Stimulated activated CD4-positive, alpha-beta T cell treated with anti-CD3 and anti-CD28 coated beads, Interleukin-15, amount 100 ng/mL, for 1 hour (primary cell): ENCODE measurements at places on chromosomes 5 and 9.

DNA sequence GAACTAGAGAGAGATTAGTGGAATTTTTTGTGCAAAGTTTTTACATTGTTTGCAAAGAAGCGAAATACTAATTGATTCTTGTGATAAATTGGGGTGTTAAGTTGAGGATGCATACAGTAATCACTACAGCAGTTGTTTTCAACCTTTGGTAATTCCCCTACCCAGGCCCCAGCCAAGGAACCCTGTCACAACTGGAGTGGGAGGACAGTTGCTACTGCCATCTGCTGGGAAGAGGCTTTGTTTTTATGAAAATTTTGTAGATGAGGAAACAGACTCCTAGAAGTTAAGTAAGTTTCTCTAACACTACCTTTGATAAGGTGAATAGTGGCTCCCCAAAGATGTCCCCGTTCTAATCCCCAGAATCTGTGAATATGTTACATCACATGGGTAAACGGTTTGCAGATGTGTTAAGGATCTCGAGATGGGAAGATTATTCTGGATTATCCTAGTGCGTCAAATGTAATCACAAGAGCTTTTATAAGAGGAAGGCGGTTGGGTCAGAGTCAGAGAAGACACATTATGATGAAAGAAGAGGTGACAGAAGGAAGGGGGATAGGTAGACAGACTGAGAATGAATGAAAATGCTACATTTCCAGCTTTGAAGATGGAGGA, 34.0 kb upstream of the PPP1R2B start:
- DNase-seq, result no peak

- no peak for DNase-seq
These were observed 156.8 kb downstream of the MACROH2A1 start for GRCh38 chr5:135242021-135242865.

DNA sequence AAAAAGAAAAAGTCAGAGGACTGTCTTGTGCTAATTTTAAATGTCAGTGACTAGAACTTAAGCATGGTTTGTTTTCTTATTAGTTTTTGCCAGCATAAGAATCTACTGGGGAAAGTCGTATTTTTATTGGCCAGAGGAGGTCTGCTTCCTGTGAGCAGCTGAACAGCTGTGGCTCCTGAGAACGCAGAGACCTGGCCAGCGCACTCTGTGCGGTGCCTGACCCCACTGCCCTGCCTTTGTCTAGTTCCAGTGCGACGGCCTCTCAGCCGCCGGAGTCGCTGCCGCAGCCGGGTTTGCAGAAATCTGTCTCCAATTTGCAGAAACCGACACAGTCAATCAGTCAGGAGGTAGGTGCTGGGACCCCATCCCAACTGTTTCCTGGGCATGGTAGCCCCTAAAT, 42.5 kb downstream of the PRRC2B start:
- no peak for DNase-seq

- DNase-seq, result no peak
These were observed 534.7 kb downstream of the CAAP1 start for GRCh38 chr9:26357803-26358344.

- no peak for DNase-seq
These were observed 51.7 kb downstream of the TMOD1 start for GRCh38 chr9:97553141-97553540.

DNA sequence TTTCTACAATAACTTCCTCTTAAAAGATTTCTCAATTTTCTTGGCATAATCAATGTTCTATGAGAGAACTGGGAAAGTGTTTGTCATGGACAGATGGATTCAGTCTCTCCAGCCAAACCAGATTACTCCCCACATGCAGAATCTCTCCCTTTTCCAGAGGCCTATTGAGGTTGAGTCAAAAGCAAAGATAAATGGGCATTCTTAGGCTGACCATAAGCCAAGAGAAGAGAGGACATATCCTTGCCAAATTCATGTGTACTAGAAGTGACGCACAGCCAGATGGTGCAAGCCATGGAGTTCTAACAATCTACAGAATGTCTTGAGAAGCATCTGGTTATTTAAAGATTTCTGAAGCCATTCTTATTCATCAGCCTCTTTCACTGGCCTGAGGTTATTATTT, 2115.0 kb downstream of the MAT2B start:
- DNase-seq, result no peak

GRCh38 chr5:109345699-109346098, 64.1 kb downstream of the PJA2 start:
- no peak for DNase-seq

DNA sequence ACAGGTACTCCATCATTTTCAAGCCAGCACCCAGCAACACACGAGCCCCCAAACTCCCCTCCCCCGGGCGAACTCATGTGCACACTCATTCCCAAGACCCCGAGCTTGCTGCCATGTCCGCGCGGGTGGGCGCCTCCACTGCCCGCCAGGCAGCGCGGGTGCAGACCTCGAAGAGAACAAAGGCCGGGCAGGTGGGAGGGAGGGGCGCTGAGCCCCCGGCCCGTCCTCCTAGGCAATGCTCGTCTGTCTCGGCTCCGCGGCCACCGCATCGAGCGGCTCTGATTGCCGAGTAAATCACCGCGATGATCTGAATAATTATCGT, 47.1 kb upstream of the PSD2 start:
- DNase-seq, result no peak

GRCh38 chr5:44294516-44294915, 94.7 kb downstream of the FGF10 start:
- DNase-seq, result no peak

DNA sequence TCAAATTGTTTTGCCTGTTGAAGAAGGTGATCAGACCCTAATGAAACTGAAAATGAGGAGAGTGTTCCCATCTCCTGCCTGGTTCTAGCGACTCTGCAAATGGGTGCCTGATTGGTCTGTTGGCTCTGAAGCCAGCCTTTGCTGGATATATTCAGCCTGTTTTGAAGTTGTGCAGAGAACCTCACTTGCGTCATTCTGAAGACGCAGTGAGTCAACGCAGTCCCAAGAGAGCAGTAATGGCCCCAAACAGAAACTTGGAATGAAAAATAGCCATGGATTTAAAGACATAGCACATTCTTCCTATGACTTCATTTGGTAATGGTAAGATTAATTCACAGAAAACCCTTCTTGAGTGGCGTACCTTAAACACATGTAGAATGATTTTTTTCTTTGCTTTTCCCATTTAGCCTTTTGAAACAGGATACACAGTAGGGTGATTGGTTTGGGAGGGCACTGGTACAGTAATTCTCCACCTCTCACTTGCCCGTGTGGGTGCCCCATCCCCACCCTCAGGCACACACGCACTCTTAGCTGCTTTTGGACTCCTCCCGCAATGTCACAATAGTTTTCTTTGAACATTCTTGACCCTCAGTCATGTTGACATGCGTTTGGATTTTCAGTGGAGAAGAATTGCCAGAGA, 54.1 kb upstream of the ABL1 start:
- no peak for DNase-seq

DNA sequence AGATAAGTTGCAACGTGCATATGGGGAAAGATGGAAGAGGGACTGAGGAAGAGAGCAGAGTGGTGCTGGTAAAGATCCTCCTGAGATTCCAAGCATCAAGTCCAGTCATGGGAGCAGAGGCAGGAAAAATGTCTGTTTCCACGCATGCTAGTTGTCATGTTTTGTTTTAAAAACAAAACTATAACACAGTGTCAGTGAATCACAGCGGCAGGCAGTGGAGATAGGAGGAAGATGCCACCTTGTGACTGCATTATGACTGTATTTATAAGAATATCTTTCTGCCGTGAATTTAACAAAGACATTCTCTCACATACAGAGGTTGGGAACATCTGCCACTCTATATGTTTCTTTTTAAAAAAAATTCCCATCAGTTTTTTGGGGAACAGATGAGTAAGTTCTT, 3.7 kb upstream of the SVEP1 start:
- no peak for DNase-seq

DNA sequence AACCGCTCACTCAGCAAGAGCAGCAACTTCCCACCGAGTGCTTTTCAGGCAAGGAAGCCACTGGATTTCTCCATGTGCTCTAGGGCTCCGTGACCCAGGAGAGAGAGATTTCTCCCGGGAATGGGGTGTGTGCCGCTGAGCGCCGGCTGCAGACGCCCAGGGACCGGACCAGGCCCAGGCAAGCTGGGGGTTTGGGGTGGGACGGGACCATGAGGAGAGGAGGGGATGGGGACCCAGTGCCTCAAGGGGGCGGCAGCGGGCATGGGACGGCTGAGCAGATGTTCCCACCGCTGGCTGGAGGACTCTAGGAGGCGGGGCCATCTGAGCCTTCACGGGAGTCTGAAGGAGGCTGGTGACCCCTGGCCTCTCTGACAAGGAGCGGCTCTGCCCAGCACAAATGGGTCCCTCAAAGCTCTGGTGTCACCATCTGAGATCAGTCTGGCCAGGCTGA, 8.5 kb downstream of the LCN9 start:
- DNase-seq, result no peak

DNA sequence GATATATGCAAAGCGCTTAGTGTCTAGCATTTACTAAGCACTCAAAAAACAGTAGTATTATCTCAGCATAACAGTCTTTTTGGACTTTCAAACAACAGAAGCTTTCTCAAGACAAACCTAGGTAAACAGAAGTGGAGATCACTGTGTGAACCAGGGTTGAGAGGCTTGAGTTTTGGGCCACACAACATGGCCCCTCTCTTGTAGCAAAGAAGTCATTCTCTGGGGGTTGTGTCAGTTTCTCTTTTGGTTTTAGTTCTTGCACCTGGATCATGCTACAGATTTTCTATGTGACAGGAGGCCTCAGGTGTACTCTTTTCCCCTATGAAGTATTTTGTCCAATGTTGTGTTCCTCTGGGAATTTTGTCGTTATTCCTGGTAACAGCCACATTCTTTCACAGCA, 30.0 kb downstream of the INSYN2B start:
- DNase-seq, result no peak

- no peak for DNase-seq
These were observed 106.8 kb upstream of the FBXL7 start for GRCh38 chr5:15393146-15393545.

GRCh38 chr9:1050125-1050895, at the start of gene DMRT2:
TSS of gene DMRT2 (plus strand) at chr9:1050357. CDS start at chr9:1051614, 1,257 bp downstream.
- DNase-seq, result no peak

DNA sequence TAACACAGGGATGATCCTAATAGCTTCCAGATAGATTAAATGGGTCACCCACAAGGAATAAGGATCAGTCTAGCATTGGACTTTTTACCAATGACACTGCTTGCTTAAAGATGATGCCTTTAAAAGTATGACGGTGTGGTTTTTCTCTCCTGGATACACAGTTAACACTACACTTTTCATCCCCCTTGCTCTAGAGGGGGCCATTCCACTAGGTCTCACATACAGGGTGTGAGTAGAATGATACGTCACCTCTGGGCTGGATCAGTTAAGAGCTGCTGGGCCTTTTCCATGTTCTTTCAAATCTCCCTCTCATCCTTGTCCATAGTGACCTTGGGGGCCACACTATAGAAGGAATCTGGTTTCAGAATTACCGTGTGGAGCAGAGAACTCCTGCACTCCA, 140.6 kb downstream of the FSTL4 start:
- no peak for DNase-seq

DNA sequence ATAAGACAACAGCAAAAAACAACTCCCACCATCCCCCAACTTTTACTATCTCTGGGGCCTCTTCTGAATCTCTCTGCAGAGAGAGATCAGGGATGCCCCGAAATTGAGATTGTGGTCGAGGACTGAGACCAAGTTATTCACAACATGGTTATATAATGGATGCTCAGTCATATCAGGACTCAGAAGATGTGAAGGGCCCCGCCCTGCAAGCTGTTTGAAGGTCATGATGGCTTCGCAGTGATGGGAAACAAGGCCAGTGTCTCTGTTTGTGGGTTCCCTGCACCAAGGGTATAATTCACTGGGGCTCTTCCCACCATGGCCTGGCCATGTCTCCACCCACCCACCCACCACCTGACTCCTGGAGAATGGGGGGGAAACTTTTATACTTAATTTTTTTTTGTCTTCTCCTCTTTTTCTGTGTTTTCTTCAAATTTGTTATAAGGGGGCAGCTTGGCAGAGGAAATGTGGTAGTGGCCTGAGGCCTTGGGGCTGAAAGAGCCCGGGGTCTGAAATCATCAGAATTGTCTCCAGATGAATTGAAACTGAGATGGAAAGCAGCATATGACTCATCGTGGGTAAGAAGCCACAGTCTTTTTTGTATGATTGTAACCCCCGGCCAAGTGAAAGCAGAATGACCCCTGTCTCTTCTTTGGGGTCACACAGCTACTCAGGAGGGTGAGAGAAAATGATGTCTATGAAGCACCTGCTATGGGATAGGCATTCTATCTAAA, 15.0 kb upstream of the TEX48 start:
- no peak for DNase-seq

DNA sequence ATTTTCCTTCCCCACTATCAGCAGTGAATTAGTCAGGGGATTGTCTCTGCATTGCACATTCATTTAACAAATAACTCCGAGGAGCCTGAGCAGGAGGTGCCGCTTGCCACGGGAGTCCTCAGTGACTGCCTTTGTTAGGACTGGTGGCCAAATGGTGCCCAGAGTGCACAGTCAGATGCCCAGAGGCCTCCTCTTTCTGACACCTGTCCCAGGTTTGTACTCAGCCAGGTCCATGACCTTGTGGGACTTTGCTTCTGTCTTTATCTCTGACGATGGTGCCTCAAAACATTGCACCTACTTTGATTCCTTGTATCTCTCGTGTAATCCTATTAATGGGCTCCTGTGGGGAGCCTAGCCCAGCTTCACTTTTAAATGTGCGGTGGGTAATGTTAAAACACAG, 4.3 kb downstream of the SRD5A1 start:
- DNase-seq, result no peak

DNA sequence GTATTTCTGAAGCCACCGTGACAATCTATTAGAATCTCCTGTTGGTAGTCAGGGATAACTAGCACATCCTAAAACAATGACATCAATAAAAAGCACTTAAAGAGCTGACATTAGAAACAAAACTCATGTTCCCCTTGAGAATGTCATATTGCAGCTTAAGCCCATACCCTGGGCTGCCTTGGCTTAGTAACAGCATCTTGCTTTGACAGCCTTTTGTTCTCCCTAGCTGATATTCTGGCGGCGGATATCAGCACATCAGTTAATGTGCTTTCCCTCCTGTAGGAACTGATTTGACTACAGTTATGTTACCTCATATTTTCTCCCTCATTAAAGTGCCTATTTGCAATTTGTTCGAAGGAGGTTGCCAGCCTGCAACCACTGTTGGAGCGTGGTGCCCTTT, 214.1 kb downstream of the CD180 start:
- DNase-seq, result no peak
